ENCODE measurements at places on chromosomes 12 and 14. TPM values are rescaled to one million over a fixed set of nuclear protein-coding genes. Genes with fewer than 3 reads are reported as not detected.

The AMDHD1 gene
- 1.1 TPM for total RNA-seq

GRCh38 chr12:124994437-124994975 is 1.1 kb downstream of the BRI3BP start:
- no peak for DNase-seq

- DNase-seq: no peak
Observed at GRCh38 chr14:104041430-104042104, 43.9 kb upstream of the ASPG start.

GRCh38 chr12:26056335-26056734 is 68.5 kb downstream of the BHLHE41 start:
- DNase-seq: no peak

Measured in SK-MEL-5 (cell line).